ENCODE measurements at places on chromosomes 5 and 9. TPM values are rescaled to one million over a fixed set of nuclear protein-coding genes. Genes with fewer than 3 reads are reported as not detected.

DNA sequence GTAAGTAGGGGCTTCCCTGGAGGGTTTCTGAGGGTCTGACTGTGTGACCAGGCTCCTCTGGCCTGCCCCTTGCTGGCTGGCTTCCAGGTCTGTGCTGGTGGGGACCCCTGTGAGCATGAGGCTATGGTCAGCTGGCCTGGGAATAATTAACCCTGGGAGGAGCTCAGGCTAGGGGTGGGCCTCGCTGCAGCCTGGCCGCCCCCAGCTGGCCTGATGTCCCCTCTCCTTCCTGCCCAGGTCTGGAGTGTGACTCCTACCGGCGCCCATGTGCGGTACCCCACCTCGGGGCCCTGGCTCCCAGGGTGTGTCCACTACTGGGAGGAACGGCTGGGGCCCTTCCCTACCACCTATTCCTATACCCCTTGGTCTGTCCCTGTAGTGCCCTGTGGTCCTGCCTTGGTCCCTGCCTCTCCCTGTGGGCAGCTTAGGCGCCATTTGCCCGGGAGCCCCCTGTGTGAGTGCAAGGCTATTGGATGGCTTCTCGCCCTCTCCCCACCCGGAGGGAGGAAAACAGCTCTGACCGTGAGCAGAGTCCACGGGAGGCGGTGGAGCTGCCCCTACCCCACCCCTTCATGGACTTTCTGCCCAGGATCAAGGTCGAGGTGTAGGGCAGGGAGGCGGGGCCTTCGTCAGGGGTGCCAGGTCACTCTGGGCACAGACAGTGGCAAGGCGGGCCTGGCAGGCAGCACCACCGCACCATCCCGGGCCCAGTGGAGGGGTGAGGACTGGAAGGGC, 9.4 kb downstream of the RXRA start:
- no peak for DNase-seq

- no peak for DNase-seq
Observed at GRCh38 chr5:58383448-58383847, 76.4 kb downstream of the PLK2 start.

GRCh38 chr9:131869348-131869747, 129.5 kb upstream of the RAPGEF1 start:
- no peak for DNase-seq

The IFNA21 gene
- not detected for total RNA-seq

All from mucosa of gallbladder (tissue), 1 donor.